DMS 273 treated with DMSO at 0.1 percent for 48 hours (cell line): ENCODE measurements at places on chromosomes 4 and X.

- DNase-seq: no peak
Observed at GRCh38 chrX:132614297-132614696, 125.5 kb upstream of the MBNL3 start.

DNA sequence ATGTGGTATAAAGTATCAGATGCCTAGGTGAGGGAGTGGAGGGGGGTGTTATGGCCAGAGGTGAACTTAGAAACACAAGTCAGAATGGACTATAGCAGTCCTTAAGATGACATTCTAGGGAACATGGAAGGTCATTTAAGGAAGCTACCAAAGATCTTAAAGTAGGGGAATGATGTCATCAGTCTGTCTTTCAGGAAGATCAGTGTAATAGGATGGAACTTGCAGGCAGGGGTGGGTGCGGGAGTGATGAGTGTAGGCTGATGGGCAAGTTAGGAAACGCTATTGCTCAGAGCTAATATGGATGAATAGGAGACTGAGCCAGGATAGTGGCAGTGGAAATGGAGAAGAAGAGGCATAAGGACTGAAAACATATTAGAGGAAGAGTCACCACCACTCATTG lies 27.5 kb upstream of the CWH43 start:
- DNase-seq: no peak

DNA sequence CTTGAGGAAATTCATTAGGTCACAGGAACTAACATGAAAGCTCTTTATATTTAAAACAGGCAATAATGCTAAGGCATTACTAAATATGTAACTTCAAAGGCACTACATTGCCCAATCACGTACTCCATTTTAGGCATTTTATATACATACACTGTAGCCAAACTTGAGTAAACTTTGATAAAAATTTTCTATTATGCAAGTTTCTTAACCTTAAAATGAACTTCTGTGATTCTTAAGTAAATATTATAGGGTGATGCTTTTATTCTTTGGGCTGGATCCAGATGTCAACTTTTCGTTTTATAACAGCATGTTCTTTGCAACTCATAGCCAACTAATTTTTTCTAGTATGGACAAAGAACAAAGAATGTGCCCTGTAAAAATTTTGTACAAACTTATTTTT lies 28.3 kb upstream of the MAP9 start:
- no peak for DNase-seq

- DNase-seq: no peak
Observed at GRCh38 chr4:95462921-95463320, 85.9 kb downstream of the UNC5C start.

GRCh38 chr4:154230091-154230490 lies 261.5 kb downstream of the DCHS2 start:
- DNase-seq: no peak
